ENCODE measurements at places on chromosomes 7 and 10.

DNA sequence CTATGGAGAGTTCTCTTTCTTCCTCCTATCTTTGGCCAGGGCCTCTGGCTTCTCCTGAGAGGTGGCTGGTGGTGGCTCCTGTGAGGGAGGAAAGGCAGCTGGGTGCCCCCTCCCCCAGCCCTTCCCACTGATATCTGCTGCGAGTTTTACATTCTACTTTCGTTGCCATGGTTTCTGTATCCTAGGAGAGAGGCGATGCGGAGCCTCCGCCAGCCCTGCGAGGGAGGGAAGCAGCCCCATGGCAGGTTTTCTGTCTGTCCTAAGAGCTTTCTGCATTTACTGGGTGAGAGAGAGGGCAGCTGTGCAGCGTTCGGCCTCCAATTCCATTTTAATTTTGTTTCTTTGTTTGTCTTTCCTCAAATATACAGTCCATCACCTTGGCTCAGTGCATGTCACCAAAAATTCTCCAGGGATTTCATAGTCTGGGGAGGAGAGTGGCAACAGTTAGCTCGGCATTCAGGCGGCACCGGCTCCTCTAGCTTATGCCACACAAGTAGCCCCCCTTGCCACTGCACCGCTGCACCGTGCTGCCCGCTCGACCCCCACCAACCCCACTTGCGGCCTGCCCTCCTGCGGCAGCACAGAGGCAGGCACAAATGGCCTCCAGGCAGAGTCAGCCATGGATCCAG is 20.4 kb downstream of the DNAJB12 start:
- DNase-seq = no peak

DNA sequence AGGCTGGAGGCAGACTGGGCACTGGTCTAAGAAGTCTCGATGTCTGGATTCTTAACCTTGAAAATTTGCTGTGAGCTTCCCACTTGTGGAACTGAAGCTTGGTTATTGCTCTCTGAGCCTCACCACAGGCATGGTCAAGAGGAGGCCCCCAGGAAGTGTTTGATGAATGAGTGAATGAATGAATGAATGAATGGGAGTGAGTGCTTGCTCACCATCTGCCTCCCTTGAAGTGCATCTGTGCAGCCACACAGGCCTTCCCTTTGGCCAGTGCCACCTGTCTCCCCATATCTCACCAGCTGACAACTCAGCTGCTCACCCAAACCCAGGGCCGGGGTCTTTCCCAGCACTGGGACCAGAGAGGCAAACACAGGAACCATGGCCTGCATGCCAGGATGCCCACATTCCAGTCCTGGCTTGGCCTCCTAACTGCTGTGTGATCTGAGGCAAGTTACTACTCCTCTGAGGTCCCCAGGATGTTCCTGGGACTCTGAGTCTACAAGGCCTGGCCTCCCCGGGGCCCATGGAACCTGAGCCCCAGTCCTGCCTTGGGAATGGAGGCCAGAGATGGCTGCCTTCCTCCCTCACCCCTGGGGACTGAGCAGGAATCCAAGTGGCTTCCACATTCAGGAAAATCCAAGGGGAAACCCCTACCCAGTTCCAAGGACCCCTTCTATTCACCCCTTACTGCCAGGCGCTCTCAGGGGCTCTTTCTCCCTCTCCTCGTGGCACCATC is 51.4 kb upstream of the SLC29A3 start:
- no peak for DNase-seq

- DNase-seq = no peak
These were observed 135.3 kb upstream of the VWC2 start for GRCh38 chr7:49638166-49638565.

GRCh38 chr7:20700453-20701227 is 85.2 kb downstream of the ABCB5 start:
- DNase-seq = no peak

DNA sequence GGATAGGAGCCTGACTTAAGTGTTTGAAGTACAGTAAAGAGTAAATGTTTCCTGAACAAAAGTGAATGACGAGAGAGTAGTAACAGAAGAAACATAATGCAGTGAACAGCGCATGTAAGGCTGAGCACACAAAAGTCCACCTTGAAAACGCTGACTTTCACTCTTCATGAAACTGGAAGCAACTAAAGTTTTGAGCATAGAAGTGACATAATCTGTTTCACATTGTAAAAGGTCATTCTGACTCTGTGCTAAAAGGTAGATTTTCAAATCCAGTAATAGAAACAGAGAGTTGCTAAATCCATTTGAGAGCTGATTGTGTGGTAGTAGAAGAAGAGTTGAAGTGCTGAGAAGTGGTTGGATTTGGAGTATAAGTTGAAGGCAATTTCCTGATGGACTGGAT is 1037.0 kb downstream of the CNTNAP2 start:
- DNase-seq = no peak

- DNase-seq = no peak
These were observed 289.4 kb upstream of the LRRN3 start for GRCh38 chr7:110801502-110801901.

- no peak for DNase-seq
These were observed 278.8 kb downstream of the DNAJB9 start for GRCh38 chr7:108848486-108848885.

- DNase-seq = no peak
These were observed 411.5 kb downstream of the TYW1 start for GRCh38 chr7:67408109-67408508.

- DNase-seq = no peak
These were observed 53.3 kb downstream of the ZMYND11 start for GRCh38 chr10:188546-188945.

DNA sequence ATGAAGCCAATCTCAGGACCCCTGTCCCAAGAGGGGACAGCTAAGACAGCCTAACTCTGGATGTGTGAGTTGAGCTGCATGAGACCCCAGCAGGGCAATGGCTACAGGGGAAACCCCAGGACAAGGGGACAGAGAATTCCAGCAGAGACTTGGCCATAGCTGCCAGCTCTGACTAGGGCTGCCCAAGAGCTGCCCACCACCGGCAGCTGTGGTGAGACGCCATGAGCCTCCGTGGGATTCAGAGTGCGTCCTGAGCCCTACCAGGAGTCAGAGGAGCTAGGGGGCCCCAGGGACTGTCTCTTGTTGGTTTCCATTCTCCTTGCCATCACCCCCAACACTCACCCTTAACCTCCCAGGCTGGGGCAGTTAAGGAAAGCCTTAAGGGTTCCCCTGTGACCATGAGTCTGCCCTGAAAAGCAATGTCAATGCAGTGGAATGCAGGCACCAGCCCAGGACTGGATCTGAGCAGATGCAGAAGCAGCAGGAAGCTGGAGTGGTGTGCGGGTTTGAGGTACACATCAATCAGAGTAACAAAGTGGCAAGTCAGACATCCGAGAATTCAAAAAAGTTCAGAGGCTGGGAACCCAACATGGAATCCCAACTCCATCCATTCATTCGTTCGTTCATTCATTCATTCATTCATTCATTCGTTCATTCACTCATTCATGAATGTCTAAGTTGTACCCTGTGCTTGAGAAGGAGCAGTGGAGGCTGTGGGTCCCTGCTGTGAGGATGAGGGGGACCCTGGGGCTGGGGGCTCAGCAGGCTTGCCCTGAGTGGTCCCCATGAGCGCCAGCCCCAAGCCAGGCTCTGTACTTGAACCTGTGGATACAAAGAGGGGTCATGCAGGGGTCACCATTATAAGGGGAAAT is 52.9 kb downstream of the C10orf120 start:
- DNase-seq = no peak

- peak; percentile 44 for DNase-seq
These were observed 46.9 kb downstream of the AHCYL2 start for GRCh38 chr7:129271500-129272355.

DNA sequence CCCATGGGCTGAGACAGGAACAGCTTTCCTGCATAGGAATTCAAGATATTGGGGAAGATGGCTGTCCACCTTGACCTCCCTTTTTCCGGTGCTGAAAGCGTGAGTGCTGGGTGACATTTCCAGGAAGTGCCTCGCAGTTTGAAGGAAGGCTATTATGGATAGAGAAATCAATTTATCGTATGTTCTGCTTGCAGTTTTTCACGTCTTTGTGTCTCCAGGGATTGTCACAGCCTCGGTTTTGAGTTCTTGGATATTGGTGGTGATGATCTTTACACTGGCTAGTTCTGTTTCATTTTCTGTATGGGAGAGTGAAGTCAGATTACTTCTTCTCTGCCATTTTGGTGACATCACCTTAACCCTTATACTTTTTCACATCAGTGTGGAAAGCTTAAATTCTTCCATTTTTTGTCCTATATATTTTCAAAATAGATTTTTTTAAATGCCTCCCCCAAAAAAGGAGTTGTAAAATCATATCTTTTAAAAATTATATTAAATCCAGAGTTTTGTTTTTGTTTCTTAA is 102.5 kb upstream of the APBB1IP start:
- no peak for DNase-seq

DNA sequence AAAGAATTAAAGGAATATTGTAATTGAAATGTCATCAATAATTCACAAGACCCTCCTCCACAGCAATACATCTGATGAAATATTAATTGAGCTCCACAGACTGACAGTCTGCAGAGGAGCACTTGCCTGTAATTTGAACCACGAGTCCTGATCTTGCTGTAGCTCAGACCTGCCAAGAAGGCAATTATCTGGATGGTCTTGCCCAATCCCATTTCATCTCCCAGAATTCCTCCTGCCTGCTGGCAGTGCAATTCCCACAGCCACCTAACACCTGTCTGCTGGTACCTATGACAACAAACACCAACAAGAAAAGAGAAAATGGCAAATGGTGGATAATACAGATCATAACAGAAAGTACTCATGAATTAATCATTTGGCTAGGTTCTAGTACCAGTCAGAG is 38.5 kb downstream of the ERCC6 start:
- DNase-seq = no peak

DNA sequence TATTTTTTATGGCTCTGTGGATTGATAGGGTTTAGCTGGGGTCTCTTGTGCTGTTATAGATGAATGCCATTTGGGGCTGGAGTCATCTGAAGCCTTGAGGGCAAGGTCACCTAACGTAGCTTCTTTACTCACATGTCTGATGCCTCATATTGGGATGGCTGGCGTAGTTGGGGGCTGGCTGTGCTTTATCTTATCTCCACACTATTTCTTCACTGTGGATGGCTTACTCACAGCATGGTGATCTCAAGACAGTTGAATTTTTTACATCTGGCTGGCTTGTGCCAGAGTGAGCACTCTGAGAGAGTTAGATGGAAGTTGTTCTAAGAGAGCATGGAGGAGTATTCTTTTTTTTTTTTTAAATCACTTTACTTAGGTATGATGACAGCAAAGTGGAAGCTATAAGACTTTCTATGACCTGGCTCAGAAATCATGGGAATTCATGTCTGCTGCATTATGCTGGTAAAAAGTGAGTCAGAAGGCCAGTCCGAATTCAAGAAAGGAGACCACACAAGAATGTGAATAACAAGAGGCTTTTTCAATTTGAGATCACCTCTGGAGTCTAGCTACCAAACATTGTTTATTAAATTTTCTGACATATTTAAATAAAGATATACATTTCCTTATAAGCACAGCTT is 252.4 kb upstream of the TPK1 start:
- DNase-seq = no peak

Data from T-helper 9 cell (primary cell).